Stimulated activated CD8-positive, alpha-beta memory T cell treated with anti-CD3 and anti-CD28 coated beads, Interleukin-4, amount 100 ng/mL, for 4 hours (primary cell): ENCODE measurements at places on chromosomes 3 and 15.

GRCh38 chr3:11544412-11545181 is 99.1 kb downstream of the VGLL4 start:
- DNase-seq = no peak

DNA sequence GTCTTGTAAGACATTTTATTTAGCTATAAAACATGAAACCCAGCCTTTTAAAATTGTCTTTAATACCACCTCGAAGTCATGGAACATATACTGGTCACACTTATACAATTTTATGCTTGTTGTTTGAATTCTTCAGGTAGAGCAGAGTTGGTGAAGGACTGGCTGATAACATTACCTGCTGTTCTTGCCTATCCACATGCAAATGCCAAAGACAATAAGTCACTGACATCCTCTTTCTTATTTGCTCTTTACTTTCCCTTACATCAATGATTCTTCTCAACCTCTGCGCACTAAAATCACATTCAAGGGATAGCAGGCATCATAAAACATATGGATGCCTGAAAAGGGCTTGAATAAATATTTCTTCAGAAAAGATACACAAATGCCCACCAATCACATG is 392.5 kb upstream of the ATP11B start:
- no peak for DNase-seq

DNA sequence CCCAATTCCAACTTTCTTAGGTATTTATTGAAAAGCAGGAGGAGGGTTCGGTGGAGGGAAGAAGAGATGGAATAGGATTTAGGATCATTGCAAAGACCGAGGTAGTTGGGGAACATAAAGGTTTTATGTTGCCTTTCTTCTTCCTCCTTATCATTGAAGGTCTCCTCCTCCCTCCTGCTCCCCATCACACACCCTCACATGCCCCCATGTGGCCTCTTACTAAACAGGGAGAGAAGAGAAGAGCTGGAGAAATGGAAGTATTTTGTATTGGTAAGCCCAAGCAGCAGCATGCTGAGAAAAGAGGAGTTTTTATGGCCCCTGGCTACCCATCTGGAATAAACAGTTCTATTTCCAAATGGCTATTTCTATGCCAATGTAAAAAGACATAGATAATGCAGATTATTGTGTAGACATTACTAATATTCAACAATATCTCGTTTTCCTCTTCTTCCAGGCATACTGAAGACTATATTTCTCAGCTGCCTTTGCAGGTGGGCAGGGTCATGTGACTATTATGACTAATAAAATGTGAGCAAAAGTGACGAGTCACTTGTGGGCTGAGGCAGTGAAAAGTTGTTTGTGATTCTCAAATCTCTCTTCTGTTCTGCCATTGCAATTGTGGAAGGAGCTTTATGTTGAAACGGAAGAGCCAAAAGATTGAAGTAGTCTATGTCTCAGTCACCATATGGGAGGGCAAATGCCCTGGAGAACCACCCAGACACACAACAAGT is 5.2 kb upstream of the GPR176 start:
- no peak for DNase-seq

DNA sequence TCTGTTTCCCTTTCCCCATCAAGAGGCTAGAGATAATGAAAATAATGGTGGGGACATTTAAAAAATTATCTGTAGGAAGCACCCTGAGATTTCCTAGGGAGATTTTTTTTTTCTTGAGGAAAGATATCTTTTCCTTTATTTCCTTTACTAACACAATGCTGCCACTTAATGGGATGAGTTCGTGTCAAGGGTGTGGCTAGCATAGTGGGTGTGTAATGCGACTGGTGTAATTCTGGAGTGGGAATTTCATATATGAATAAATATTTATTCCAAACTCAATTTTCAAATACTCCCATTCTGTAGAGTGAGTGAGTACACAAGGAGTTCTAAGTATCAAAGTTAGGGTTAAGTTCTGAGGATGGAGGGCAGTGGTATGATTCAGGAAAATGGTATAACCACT is 66.1 kb upstream of the GALNT15 start:
- no peak for DNase-seq

- no peak for DNase-seq
These were observed 166.9 kb downstream of the IGF1R start for GRCh38 chr15:98815207-98815606.

DNA sequence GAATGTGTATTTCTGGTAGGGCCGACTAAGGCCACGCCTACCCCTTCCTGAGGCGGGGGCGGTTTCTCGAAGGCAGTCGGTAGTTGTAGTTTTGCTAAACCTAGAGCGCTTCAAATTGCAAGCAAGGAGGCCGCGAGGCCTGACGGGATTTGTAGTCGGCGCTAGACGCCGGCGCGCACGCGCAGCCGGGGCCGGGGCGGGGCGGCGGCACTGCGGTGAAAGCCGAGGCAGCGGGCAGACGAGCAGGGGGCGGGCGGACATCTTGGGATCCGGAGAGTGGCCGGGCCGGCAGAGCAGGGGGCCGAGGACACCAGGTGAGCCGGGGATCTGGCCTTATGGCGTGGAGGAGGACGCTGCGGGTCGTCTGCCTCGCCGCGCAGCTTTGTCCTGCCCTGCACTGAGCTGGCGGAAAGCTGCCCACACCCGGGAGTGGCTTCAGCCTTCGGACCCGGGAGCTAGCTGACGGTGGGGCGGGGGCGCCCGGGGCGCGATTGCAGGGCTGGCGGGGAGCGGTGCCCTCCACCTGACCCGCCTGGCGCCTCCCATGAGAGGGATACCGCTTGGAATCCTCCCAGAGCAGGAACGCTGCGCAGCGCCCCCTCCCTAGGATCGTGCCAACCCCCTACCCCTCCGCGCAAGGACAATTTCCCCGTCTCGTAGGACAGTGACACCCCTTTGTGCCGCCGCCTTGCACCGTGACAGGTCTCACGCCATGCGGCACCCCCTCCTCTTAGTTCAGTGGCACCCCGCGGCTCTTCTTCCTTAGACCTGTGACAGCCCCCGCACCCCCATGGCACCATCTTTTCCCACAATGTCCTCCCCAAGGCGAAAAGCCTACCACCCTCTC is at the start of gene AP2M1:
TSS of gene AP2M1 (plus strand) at position 210 of the 847 bp plus-strand sequence. CDS start 2,139 bp downstream, outside the sequence.
- peak; percentile 91 for DNase-seq

DNA sequence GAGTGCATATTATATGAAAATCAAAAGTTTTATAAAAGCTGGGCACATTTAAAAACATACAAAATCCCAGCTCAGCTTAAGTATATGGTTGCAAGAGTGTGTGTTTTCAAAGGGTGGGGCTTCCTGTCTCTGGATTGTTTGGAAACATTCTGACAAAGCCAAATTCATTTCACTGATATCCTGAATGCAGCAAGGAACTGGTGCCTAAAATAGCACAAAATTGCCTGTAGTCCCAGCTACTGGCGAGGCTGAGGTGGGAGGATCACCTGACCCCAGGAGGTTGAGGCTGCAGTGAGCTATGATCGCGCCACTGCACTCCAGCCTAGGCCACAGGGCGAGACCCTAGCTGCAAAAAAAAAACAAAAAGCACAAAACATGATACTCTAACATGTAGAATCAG is 13.0 kb upstream of the TJP1 start:
- no peak for DNase-seq

- no peak for DNase-seq
These were observed 378.0 kb upstream of the SGO1 start for GRCh38 chr3:20563985-20564384.

DNA sequence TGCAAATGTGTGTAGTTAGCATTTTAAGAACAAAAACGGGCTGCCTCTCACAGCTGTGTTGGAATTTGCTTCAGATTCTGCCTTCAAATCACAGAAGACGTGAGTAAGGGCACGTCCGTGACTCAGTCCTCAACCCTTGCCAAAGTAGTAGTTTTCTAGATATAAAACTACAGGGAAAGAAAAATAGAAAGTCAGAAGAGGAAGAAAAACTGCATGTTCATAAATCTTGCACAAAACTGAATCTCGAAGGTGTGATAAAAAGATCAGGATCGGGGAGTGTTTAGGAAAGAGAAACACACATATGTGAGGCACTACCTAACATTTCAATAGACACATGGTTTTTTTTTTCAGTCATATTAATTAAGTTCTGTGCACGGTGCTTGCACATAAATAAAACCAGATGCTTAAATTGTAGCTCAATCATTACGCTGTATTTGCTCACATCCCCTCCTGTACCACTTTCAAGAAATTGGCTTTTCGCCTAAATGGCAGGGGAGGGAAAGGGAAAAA is 71.7 kb downstream of the P3H2 start:
- DNase-seq = no peak

DNA sequence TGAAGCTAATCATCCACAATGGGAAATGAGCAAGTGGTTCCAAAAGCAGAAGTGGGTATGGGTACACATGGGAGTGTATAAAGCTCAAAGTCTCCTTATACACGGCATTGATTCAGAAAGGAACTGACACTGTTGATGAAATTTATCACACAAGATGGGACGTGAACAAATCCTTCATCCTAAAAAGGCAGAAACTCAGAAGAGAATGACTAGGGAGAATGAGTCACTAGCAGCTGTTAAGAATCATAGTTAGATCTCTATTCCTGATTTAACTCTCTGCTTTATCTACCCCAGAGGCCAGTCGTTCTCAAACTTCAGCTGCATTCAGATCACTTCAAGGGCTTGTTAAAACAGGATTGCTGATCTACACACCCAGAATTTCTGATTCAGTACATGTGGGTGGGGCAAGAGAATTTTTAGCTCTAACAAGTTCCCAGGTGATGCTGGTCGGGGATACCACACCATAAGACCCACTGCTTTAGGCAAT is 97.7 kb upstream of the PHLDB2 start:
- DNase-seq = no peak

- DNase-seq = no peak
These were observed 2.9 kb upstream of the CFAP92 start for GRCh38 chr3:128996726-128997125.
